Upper lobe of right lung (tissue), 1 donor: ENCODE measurements at places on chromosomes 3 and 15.

GRCh38 chr3:34957677-34958076, 681.6 kb upstream of the ARPP21 start:
- no peak for DNase-seq

DNA sequence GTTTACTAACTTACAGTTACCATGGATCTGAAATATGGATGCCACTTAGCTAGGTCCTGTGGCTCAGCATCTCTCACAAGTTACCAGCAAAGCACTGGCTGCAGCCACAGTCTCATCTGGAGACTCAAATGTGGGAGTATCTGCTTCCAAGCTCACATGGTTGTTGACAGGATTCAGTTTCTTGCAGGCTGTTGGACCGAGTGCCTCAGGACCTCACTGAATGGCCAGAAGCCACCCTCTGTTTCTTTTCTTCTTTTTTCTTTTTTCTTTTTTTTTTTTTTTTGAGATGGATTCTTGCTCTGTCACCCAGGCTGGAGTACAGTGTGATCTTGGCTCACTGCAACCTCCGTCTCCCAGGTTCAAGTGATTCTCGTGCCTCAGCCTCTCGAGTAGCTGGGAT, 20.1 kb upstream of the AMOTL2 start:
- DNase-seq: no peak

DNA sequence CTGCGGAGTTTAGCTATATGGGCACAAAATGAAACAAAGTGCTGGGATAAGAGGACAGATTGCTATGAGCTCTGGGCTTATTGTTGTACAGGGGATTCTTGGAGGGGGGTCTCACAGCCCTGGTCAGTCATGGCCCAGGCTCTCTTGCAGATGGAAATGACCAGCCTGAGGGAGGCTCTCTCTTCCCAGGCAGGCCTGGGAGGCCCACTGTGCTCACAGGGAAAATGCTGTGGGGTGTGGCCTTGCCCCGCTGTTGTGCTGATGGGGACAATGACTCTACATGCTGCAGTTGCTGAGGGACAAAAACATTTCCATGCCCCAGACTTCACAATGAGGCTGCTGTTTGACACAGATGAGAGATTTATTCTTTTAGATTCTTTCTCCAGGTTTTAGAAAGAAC, 202.2 kb downstream of the KLF13 start:
- no peak for DNase-seq

GRCh38 chr3:150733936-150734794, 28.8 kb downstream of the SIAH2 start:
- no peak for DNase-seq

DNA sequence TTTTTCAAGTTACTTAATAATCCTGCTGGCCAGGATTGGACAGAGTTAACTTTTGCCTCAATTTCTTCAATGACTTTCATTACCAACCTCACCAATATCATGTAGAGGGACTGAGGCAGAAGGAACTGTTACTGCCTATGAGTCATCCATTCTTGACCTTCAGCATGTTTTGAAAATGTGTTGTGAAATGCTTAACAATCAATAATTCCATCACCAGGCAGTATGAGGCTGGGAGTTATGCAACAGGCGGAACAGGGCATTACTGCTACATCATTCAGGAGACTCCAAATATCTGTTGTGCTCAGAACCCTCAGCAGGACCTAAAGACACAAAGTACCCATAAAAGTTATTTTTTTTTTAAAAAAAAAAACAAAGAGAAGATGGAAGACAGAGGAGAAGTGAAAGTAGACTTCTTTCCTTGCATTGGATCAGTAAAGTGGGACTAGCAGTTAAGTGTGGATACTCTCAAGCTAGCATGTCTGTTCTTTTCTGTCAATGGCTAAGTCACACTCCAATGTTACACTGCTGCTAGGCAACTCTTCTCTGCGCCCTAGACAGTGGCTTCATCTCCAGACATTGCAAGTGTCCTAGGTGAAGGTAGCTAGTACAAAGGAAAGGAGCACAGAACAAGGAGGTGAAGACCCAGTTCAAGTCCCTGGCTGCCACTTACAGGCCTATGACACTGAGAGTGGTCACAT, 184.9 kb upstream of the LPP start:
- no peak for DNase-seq

DNA sequence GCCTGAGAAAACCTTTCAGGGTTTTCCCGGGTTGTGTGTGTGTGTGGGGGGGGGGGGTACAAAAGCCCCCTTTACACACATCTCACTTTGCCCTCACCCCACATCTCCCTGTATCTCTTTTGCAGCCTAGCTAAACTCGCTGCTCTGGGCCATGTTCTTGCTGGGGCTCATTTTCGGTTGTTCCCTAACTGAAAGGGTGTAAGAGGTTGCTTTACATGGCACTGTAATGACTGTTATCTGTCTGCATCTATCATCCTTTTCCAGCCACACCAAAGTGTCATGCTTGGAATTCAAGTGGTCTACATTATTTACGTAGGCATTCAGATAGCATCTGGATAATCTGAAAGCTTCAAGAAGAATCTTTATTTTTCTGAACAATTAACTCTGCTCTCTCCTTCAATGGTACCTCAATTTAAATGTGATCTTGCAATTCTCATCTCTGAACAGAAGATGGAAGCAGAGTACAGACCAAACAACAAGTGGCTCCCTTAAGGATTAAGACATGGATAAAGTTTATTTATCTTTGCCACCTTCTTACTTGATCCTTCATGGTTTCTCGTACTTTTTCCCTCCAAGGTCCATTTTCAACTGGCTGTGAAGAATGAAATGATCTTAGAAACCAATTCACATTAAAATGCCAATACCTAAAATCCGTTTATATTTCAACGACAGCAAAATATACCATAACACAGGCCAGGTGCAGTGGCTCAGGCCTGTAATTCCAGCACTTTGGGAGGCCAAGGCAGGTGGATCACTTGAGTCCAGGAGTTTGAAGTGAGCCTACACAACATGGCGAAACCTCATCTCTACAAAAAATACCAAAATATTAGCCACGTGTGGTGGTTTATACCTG, 34.9 kb downstream of the DCLK3 start:
- DNase-seq: no peak

DNA sequence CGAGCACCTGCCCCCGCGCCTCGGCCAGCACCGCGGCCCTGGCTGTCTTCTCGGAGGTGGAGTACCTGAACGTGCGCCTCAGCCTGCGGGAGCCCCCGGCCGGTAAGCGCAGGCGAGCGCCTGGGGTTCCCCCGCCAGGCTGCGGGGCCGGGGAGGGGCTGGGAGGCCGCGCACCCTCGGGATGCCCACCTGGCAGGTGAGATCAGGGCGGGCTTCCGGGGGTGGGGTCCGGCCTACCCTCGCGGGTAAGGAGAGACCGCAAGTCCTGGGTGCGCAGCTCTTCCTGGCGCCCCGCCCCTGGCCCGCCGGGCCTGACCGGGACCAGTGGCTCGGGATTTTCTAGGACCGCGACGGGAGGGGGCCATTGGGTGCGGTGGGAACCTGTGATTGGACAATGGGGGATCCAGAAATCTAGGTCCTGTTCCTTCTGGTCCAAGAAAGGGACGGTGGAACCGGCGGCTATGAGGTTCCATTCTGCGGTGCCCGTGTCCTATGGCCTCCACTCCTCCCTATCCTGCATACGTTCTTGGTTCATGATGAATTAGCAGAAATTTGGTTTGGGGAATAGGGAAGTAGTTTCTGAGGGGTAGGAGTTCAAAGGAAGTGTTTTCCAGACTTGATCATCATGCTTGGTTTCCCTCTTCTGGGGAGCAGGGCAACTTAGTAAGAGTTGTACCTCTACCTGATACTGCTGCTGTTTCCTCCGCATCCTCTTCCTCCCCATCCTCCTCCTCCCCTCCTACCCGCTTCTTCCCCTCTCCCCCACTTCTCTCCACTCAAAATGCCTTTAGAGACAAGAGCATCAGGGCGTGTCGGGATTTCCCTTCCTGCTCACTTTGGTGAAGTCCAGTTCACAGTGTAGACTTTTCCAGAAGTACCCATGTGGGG, 808 bp downstream of the ARRDC4 start:
- DNase-seq: peak; percentile 80

DNA sequence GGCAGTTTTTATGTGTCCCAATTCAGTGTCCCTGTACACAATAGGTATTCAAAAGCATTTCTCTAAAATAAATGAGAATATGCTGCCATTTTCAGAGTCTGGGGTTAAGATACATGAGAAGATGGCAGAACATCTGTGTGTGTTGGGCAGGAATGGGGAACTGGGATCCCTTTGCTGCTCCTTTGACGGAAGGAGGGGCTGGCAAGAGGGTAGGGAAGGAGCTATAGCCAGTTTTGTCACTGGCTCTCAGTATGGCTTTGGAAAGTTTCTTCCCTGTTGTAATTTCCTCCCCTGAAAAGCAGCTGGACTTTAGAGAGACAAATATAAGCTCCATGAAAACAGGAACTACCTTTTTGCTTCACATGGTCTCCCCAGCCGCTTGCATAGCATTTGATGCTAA, 137.5 kb upstream of the PRR23C start:
- DNase-seq: no peak

GRCh38 chr15:64775551-64776401, at the start of gene RBPMS2:
TSS of gene RBPMS2 (minus strand) at chr15:64775589. CDS start at chr15:64775319, 270 bp downstream.
- DNase-seq: no peak

DNA sequence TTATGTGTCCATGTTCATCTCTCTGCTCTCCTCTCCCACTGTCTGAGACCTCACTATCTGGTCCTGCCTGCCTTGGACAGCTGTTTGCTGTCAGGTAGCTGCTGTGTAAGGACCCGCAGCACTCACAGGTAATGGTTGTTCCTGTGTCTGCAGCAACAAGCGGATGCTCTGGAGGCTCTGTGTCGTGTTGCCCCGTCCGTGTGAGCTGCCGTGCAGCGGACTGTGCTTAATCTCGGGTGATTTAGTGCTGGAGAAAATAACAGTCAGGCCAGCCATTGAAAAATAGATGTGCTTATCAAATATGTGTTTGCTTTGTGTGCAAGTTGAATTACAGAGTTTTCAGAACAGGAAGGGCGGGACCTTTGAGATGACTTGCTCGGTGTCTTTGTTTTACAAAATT, 121.4 kb downstream of the GABRG3 start:
- no peak for DNase-seq

DNA sequence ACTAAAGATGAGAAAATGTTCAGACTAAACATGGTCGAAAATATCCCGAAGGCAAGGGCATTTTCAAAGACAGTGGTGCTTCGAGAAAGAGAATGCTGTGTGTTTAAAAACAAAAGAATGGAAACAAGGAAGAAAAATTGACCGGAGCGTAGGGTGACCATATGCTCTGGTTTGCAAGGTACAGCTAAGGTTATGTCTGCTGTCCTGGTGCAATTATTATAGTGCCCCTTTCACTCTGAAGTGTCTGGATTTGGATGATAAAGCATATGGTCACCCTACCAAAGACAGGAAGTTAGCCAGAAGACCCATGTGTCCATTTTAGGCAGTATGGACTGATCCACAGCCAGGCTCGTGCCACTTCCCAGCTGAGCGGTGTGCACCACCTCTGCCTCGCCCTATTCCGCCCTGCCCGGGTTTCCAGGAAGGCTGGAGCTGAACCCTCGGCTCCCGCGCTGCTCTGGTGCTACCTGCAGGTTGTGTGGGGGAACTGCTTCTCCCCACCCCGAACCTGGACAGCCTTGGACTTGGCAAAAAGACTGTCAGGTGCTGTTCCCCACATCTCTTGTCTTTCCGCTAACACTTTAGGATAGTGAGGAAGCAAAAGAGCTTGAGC, 25.2 kb downstream of the GOLGA6D start:
- DNase-seq: peak; percentile 72

DNA sequence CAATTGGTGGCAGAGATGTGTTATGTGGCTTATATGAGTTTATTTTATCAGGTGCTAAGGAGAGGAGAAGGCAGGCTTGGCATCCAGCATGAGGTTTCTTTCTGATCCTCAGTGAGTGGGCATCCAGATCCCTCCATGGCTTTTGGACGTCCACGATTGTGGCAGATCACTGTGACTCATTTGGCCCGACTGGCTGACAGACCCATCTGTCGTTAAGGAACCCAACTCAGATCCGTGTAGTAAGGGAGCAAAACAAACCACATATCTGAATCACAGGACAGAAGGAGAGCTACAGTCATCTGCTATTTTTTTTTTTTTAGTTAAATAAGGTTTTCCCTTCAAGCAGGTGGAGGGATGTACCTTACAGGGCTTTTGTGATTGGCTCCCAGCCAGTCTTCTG, 197.0 kb upstream of the KCNH8 start:
- DNase-seq: no peak

DNA sequence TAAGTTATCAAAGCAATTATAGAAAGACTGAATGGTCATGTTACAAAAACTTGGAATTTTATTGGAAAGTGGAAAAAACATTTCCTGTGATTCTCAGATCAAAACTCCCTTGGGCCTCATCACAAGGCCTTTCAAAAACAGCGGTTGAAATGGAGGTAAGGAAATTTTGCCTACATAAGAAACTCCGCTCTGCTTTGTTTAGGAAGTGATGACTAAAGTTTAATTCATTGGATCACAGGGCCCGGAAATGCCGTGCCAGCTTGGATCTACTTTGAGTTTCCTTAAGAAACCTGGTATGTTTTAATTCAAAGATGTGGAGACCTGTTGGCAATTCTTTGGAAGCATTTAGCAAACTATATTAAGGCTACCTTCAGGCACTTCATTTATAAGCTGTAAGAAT, 143.9 kb upstream of the MME start:
- DNase-seq: no peak

GRCh38 chr3:13125092-13126015, 52.1 kb upstream of the IQSEC1 start:
- DNase-seq: peak; percentile 51

GRCh38 chr3:182261041-182261440, 532.3 kb upstream of the ATP11B start:
- DNase-seq: no peak

- no peak for DNase-seq
These were observed 13.4 kb downstream of the RTP1 start for GRCh38 chr3:187210545-187211327.

DNA sequence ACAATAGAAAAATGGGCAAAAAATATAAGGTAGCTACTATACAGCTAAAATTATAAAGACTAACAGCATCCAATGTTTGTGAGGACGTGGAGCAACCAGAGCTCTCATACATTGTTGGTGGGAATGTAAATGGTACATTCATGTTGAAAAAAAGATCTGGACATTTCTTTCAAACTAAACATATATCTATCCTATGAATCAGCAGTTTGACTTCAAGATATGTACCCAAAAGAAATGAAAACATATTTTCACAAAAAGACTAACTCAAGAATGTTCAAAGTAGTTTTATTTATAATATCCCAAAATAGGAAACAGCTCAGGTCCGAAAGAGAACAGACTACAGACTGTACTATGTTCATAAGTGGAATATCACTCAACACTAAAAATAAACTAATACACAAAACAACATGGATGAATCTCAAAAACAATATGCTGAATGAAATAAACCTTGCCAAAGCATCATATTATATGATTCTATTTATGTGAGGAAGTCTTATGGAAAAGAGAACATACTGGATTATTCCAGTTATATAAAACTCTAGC, 8.8 kb upstream of the TTBK2 start:
- no peak for DNase-seq
